ENCODE measurements at places on chromosomes 13 and 19.
A peak's percentile ranks its signal among the peaks of the same experiment; 100 is the strongest.

DNA sequence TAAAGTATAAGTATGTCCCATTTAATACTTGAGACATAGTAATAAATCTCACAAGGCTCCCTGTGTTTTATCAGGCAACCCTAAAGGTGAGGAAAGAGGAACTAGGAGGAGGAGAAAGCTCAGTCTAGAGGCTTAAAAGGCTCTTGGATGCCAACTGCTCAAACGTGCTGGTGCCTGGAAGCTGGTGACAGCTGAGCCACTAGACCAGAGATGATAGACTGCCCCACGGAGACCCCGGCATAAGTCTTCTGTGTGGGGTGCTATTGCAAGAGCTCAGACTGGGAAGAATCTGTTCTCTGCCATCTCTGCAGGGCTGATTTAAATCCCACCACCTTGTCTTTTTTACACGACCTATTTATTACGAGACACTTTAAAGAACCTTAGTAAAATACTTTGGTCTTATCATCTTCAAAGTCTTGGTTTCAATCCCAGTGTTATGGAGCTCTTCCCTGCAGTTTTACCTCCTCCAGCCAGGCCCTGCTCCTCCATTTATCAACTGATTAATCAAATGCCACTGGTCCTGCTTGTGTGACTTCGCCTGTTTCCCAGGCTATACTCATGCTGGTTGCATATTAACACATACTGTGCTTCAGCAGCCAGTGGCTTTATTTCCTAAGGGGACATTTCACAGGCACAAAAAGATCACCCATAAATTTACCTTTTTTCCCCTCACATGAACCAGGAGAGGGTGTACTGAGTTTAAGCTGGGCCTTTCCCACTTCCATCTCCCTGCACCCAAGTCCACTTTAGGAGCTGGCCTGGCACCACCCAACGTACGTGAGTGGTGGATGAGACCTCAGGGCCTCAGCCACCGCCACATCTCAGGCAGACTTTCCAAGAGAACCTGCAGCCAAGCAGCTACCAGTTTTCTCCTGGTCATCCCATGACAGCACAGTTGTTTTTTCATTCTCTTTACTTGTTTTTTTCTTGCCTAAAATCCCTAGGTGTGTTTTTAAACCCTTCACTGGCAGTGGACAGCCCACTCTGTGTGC lies 7.8 kb upstream of the ATP12A start:
- DNase-seq: no peak

GRCh38 chr13:30443957-30444404 lies 21.7 kb downstream of the UBE2L5 start:
- DNase-seq: no peak

DNA sequence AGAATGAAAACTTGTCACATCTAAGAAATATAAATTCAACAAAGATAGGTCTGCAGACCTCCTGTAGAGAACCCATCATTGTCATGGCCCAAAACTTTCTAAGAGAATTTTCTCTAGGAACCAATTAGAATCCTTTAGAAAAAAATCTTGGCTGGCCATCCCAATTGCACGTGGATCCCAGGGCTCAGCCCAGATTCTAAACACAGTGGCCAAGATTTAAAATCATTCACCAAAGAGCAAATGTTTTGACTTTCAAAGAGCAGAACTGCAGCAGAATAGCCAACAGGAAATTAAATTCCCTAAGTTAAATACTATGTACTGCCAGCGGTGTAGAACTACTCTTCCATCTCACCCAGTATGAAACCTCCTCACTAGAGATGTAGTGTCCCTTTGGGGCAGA lies 21.3 kb downstream of the IPO5 start:
- DNase-seq: no peak

DNA sequence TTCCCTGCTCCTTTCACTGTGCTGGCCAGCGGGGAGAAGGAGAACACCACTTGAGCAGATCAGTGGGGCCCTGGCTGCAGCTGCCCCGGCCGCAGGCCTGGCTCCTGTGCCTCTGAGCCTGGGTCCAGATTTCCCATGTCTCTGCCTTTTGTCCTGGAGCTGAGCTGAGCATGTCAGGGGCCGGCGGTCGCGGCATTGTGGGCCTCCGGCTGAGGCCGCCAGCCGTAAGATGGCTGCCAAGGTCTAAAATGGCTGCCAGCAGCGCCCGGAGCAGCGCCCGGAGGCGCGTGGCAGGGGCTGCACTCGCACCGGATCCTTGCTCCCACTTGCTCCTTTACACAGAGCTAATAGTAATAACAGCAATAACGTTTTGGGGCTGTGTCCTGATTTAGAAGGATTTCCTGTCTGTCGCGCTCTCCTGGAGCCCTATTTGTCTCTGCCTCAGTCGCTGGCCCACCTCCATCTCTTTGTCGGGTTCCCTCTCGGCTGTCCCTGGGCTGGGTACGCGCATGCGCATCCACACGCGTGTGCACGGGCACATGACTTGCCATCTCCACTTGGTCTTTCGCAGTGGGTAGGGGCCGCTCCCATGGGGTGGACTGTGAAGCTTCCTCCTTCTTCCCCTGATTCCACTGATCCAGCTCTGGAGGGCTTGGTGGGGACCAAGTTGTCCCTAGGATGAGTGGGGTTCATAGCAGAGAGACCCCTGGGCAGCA lies 32.1 kb downstream of the LYL1 start:
- no peak for DNase-seq

DNA sequence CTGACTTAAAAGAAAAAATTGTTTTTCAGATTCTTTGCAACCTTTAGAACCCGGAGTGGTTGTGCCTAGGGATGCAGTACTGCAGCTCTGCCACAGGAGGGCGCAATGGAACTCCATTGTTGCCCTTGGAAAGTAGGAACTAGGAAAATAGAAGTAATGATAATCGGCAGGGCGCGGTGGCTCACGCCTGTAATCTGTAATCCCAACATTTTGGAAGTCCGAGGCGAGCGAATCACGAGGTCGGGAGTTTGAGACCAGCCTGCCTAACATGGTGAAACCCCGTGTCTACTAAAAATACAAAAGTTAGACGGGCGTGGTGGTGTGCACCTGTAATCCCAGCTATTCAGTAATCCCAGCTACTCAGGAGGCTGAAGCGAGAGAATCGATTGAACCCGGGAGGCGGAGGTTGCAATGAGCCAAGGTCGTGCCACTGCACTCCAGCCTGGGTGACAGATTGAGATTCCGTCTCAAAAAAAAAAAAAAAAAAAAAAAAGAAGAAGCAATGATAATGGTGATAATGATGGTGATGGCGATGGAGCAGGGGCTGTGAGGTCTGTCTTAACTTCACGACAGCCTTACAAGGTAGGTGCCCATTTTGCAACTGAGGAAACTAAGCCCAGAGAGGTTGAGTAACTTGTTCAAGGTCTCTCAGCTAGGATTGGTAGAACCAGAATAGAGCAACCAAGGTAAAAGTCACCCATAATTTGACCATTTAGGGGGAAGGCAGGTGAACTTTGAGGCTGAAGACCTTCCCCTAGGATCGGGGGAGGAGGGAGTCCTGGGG lies 5.5 kb upstream of the ADAMTS10 start:
- DNase-seq: peak; percentile 29

- peak; percentile 25 for DNase-seq
Observed at GRCh38 chr13:34155931-34156607, 338.1 kb downstream of the RFC3 start.

GRCh38 chr19:6821639-6822310 lies 49.3 kb downstream of the VAV1 start:
- DNase-seq: no peak
